ENCODE measurements at places on chromosomes 16 and 17. TPM values are rescaled to one million over a fixed set of nuclear protein-coding genes. Genes with fewer than 3 reads are reported as not detected.

GRCh38 chr16:11521055-11521454 is 65.7 kb downstream of the LITAF start:
- no peaks in the 10 kb centered on the region for H3K36me3 ChIP-seq
- H3K4me1 ChIP-seq, result no peaks in the 10 kb centered on the region
- DNase-seq, result no peak
- no peak overlapping the region for H3K4me3 ChIP-seq
- H3K27ac ChIP-seq, result no peak overlapping the region
- H3K27me3 ChIP-seq, result no peaks in the 10 kb centered on the region

DNA sequence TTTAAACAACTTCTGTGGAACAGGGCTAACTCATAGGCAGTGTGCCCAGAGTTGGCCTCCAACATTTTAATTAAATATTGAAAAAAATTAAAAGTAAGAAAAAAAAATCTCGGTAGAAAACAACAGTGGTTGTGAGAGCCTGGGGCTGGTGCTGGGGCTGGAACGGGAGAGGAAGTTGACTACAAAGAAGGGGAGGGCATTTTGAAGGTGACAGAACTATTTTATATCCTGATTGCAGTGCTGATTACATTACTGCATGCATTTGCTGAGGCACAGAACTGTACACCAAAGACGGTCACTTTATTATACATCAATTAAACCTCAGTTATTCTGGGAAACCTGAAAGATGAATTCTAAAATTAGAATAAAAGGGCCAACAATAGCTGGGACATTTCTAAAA is 142.5 kb downstream of the PARN start:
- no peaks in the 10 kb centered on the region for H3K27me3 ChIP-seq
- no peaks in the 10 kb centered on the region for H3K36me3 ChIP-seq

- no peaks in the 10 kb centered on the region for H3K4me1 ChIP-seq
- peaks cover 2% of the 10 kb centered on the region for H3K27me3 ChIP-seq
- no peak overlapping the region for H3K27ac ChIP-seq
- no peak overlapping the region for H3K4me3 ChIP-seq
These were observed 48.4 kb upstream of the NOG start for GRCh38 chr17:56545106-56545505.

TAC4 gene
- not detected for total RNA-seq

CDK5R1 gene
- total RNA-seq, result 7.9 TPM

All from Panc1 (cell line).